Fibroblast of skin of right biceps (primary cell): ENCODE measurements at places on chromosomes 3 and 15.
A peak's percentile ranks its signal among the peaks of the same experiment; 100 is the strongest.

GRCh38 chr3:89434621-89435380 is 327.4 kb downstream of the EPHA3 start:
- peak; percentile 20 for DNase-seq

DNA sequence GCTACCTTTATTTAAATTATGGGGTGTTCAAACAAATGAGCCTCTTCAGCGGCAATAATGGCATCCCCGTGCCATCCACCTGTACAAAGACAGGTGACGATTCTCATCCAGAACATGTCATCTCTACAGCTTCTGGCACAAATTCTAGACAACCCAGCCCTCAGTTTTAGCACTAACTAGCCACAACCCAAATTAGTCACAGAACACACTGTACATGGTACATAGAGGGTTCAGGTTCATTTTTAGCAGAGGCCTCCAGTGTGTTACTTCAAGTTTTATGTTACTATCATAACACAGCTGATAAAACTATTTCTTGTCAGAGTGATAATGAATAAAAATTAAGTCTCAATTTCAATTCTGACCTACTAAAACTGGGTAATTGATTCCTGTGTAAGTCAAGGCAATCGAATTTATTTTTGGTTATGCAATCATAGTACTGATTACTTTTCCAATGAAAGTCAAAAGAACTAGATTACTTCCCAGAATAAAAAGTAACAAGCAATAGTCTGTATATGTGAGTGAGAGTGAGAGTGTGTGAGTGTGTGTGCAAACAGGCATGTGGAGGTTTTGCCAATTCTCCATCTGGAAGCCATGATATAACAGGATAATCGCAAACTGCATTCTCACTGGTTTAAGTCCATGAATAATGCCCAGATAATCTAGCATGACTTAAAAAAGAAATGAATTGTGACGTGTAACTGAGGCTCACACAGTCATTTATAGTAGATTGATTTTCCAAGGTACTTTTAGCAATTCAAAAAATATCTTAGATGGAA is 37.4 kb downstream of the SHQ1 start:
- peak; percentile 9 for DNase-seq

DNA sequence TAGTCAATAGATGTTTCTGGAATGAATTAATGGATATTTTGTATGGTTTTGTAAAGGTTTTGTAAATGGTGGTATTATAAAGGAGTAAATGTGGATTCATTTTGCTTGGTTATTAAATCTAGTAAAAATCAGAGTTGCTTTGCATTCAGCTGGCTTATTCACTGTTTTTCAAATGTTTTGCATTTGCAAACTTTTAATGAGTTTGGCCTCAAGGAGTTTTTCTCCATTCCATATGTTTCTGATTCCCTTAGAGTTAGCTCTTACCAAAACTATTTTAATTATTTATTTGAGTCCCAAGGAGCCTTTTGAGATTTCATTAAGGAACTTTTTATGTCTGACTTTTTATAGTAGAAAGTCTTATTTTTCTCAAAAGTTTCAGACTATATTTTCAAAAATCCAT is 992.2 kb downstream of the DIPK2A start:
- DNase-seq, result peak; percentile 11

DNA sequence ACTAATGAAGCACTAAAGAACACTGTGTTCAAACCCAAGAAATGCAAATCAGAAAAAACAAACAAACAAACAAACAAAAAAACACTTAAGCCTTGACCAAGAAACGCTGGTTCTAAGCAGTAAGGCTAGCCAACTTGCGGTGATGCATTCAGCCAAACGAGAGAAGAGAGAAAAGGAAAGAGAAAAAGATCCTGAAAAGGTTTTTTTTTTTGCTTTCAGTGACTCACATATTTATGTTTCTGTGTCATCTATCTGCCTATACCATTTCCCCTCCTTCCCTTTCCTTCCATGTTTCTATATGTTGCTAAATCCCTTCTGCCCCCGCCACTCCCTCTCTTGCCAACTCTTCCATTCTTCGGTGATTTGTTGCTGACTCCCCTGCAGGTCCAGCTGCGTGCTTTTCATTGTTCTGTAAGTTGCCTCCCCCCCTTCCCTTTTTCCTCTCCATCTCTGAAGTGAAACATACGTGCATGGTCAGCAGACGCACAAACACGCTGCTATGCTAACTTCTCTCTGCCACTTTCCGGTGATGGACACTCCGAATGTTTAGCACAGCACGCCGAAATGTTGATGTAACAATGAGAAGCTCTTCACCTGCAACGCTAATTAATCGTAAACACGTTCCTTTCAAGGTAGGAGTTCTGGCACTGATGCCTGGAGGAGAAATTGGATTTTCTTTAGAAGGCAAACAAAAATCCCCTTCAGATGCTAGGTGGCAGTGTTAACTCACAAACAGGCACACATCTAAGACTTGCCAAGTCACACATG is 154.4 kb downstream of the TUSC7 start:
- DNase-seq, result peak; percentile 50

DNA sequence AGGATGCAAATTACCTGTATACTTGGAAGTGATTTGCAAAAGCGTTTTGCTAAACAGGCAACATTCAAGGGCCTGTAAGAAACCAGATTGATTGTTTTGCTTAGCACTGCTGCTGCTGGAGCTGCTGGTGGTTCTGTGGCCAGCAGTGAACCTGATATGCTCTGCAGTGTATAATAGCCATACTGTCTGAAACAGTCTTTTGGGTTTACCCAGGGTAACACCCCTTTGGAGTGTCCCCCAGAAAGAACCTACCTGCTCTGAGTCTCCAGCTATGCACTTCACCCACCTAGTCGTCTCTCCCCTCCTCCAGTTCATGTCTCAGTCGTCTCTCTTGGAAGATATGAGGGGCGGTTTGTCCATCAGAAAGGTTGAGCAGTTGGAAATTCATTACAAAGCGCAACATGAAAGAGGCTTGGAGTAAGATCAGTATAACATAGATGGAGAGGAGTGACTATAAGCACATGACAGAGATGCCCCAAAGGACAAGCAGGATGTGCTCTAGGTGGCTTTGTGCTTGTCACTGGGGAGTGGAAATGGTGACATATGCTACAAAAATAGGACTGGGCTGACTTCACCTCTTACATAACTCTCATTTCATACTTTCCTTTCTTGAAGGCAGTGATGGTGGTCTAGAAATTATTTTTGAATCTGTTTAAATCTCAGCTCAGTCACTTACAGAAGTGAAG is 3.8 kb downstream of the MKRN2 start:
- no peak for DNase-seq

- no peak for DNase-seq
These were observed 47.0 kb downstream of the OXNAD1 start for GRCh38 chr3:16311960-16312451.

GRCh38 chr15:81411051-81411450 is 37.0 kb upstream of the TMC3 start:
- DNase-seq, result no peak

GRCh38 chr3:38005076-38006020 is 14.8 kb downstream of the VILL start:
- DNase-seq, result no peak

GRCh38 chr3:11159421-11159904 is 5.2 kb downstream of the HRH1 start:
- DNase-seq, result peak; percentile 80

GRCh38 chr15:66424963-66425612 is 38.4 kb downstream of the MAP2K1 start:
- no peak for DNase-seq

DNA sequence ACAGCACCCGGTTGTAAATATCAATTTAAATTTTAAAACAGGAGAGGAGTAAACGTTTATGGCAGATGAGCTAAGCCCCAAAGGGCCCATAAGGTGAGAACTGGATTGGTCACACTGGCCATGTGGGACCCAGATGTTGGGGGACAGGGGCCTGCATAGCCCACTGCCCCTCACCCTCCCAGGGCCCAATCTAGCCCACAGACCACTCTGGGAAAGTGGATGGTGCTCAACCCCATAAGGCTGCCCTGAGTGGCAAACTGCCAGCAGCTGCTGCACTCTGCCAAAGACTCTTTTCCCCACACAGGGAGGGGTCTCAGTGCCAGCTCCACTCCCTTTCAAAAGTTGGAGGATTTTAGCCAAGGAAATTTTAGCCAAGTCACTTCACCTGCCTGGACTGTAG is 42.5 kb downstream of the CCDC12 start:
- DNase-seq, result no peak

- DNase-seq, result no peak
These were observed 62.3 kb downstream of the GALK2 start for GRCh38 chr15:49232236-49232806.

GRCh38 chr3:138740072-138740471 is 94.7 kb downstream of the PIK3CB start:
- no peak for DNase-seq
